ENCODE measurements at places on chromosomes 7 and 10.

GRCh38 chr10:129624526-129624925 lies 157.5 kb downstream of the MGMT start:
- DNase-seq = no peak

DNA sequence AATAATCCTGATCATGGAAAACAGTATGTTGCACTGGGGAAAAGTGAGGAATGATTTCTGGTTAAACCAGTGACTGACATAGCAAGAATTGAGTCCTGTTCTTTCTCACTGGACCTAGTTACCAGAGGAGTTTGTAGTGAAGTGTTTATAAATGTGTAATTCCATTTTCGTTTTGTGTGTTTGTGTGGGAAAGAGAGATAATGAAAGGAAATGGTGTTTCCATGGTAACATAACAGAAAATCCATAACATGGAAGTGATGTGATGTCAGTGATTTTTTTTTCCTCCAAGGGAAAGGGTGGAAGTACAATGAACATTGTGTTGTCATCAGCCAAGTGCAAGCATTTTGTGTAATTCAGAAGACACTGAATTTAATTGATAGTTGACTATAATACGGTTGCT lies 283.9 kb downstream of the PLXDC2 start:
- no peak for DNase-seq

- no peak for DNase-seq
Measured at GRCh38 chr7:19117870-19118608, 603 bp upstream of the TWIST1 start.

DNA sequence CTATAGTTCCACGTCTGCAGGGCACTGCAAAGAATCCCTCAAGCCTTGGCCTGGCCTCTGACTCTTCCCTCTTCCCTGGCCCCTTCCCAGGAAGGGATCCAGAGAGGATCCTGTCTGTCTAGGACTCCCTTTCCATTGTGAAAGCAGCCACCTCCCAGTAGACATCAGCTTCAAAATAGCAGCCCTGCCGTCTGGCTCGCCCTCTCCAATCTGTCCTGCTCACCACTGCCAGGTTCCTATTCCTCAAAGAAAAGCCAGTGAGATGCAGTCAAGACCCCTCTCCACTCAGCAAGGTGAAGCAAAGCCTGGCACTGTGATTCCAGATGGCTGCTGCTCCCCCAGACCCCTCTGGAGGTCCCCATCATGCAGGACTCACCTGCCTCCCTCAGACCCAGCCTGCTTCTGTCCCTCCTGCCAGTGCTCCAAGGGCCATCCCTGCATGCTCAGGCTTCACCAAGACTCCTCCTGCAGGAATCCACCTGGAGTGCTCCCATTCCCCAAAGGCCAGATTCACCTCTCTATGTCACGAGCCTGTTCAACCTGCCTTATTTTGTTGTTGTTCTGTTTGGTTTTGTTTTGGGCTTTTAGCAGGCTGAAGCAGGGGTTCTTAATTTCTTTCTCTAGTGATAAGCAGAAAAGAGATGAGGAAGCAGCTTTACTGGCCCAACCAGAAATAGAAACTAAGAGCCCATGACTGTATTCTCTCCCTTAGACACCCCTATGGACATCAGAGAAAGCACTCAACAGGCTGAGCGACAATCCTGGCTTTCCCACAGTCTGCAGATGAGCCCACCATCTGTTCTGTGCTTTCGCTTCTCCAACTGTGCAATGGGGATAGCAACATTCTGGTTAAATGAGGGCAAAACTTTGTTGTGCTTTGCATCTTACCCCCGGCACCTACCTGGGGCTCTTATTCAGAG lies 305.1 kb downstream of the GRID1 start:
- DNase-seq = no peak

- DNase-seq = no peak
Measured at GRCh38 chr7:94115316-94115715, 111.2 kb upstream of the BET1 start.

GRCh38 chr10:132632091-132632561 lies 94.5 kb downstream of the INPP5A start:
- peak; percentile 1 for DNase-seq

GRCh38 chr10:128571745-128572144 lies 445.5 kb upstream of the MKI67 start:
- no peak for DNase-seq

GRCh38 chr10:1048732-1049424 lies at the start of gene IDI1:
Gene IDI1 (minus strand): TSS chr10:1049119. CDS start chr10:1049003, 116 bp downstream.
- peak; percentile 97 for DNase-seq

DNA sequence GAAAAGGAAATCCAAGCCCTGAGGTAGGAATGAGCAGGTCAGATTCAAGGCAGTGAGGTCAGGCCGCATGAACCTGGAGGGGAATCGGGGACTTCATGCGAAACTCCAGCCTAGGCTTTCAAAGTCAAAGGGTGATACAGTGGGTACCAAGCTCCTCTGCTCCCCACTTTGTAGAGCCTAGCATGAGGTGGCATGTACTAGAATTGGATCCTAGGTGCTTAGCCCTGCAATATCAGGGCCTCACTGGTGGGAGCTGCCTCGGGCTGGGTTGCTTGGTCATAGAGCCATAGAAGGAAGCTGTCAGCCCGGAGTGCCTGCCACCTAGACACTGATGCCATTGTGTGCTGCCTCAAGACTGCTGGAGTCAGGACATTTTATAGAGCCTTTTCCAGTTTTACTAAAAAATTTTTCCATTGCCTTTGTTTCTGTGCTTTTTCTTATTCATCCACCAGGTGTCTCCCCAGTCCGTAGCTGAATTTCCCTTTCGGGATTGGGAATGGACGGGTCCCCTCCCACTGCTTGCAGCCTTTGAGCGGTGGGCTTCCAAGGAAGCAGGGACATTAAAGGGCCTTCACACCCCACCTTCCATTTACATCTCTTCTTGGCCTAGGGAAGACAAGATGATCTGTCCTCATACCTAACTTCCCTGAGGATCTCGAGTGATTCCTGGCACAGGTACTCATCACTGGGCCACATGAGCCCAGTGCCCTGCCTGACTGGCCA lies 5.5 kb upstream of the LZTS2 start:
- DNase-seq = no peak

- DNase-seq = no peak
Measured at GRCh38 chr7:99409806-99410205, 1.0 kb downstream of the BUD31 start.

- no peak for DNase-seq
Measured at GRCh38 chr7:41428381-41428780, 274.5 kb downstream of the INHBA start.

DNA sequence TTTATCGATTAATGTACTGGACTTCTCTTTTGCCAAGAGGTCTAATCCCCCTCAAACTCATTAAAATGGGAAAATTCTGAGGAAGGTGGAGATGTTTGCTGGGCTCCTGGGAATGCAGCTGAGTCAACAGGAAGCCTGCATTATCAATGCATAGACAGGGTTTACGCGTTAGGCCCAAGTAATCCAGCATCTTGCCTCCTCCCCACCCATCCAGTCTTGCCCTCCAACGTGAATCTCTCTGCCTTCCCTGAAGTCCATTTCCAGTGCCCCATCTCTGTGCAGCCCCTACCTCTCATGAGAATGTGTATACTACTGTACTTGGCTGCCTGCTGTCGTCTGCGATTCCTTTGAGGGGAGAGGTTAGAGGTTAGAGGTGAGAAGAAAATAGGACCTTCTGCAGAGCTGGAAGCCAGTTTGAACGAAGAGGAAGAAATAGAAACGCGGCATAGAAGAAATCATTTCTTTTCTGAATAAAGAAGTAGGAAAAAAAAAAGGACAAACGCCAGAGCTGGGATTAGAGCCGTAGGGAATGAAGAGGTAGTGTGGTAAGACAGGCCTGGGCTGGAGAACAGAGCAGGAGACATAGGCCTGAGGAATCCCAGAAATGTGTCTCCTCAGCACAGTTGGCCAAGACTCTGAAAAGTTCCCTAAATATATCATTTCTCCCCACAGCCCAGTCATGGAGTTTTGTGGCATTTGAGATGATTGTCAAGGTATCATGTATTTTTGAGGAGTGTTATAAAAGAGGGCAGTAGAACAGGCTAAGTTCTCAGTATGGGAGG lies 75.6 kb downstream of the MYOF start:
- DNase-seq = no peak

- no peak for DNase-seq
Measured at GRCh38 chr7:135463908-135464307, 46.0 kb downstream of the CNOT4 start.

GRCh38 chr10:58661336-58661735 lies 148.7 kb downstream of the BICC1 start:
- DNase-seq = no peak

- DNase-seq = no peak
Measured at GRCh38 chr7:38855386-38855785, 53.6 kb downstream of the VPS41 start.

- DNase-seq = peak; percentile 92
Measured at GRCh38 chr7:150448789-150449147, 1.7 kb upstream of the GIMAP8 start.

- no peak for DNase-seq
Measured at GRCh38 chr10:47402641-47403301, 18.7 kb upstream of the ZNF488 start.
